ENCODE measurements at places on chromosomes 6 and 20.

GRCh38 chr6:1574890-1575209 is 34.9 kb upstream of the FOXC1 start:
- DNase-seq = no peak

DNA sequence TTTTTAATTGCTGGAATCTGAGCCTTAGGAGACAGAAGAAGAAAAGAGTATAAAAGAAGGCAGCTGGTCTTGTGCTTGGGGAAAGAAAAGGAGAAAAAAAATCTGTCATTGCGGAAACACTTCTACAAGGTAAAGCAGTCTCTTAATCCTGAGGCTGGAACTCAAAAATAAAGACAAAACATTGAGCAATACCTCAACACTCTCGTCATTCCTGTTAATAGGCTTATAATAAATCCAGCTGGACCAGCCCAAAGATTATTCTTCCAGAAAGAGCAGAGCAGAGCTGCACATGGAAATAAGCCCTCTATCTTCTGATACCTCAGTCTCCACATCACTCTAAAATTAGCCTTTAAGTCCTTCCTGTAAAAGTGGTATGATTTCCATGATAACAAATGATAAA is 62.0 kb upstream of the HIVEP1 start:
- no peak for DNase-seq

- no peak for DNase-seq
Observed at GRCh38 chr6:170344631-170345576, 38.3 kb downstream of the FAM120B start.

- DNase-seq = no peak
Observed at GRCh38 chr6:154378518-154378917, 21.9 kb upstream of the IPCEF1 start.

- DNase-seq = no peak
Observed at GRCh38 chr20:34096699-34097444, 15.2 kb downstream of the EIF2S2 start.

DNA sequence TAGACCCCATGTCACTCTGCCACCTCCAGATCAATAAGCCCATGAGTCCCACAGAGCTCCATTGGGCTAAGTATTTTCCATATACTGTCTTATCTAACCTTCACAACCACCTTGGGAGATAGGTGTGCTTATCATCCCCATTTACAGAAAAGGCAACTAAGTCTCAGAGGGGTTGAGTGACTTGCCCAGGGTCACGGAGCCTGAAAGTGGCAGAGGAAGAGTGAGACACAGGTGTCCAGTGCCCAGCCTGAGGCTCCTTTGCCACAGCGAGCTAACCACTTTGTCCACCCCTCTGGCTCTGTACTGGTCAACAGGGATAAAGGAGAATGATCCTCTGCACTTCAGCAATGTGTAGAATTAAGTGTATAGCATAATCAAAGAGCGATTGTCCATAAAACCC is 124.5 kb downstream of the GMDS start:
- no peak for DNase-seq

DNA sequence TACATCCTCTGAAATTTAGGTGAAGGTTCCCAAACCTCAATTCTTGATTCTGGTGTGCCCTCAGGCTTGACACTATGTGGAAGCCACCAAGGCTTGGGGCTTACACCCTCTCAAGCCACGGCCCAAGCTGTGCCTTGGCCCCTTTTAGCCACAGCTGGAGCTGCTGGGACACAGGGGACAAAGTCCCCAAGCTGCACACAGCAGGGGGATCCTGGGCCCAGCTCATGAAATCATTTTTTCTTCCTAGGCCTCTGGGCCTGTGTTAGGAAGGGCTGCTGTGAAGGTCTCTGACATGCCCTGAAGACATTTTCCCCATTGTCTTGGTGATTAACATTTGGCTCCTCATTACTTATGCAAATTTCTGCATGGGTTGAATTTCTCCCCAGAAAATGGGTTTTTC is 37.3 kb upstream of the BACH2 start:
- DNase-seq = no peak

GRCh38 chr6:169960003-169960344 is 208.6 kb downstream of the ERMARD start:
- DNase-seq = no peak

- no peak for DNase-seq
Observed at GRCh38 chr6:53466257-53466656, 78.6 kb downstream of the GCLC start.

GRCh38 chr6:15143086-15143485 is 102.8 kb upstream of the JARID2 start:
- DNase-seq = no peak

- DNase-seq = no peak
Observed at GRCh38 chr6:26056583-26057350, 30.5 kb upstream of the HFE start.

- DNase-seq = no peak
Observed at GRCh38 chr6:115618256-115618655, 442.4 kb downstream of the FRK start.

GRCh38 chr20:1326031-1326930 is 2.7 kb downstream of the SDCBP2 start:
- no peak for DNase-seq

GRCh38 chr6:125489579-125490285 is 188.0 kb upstream of the HDDC2 start:
- DNase-seq = no peak

DNA sequence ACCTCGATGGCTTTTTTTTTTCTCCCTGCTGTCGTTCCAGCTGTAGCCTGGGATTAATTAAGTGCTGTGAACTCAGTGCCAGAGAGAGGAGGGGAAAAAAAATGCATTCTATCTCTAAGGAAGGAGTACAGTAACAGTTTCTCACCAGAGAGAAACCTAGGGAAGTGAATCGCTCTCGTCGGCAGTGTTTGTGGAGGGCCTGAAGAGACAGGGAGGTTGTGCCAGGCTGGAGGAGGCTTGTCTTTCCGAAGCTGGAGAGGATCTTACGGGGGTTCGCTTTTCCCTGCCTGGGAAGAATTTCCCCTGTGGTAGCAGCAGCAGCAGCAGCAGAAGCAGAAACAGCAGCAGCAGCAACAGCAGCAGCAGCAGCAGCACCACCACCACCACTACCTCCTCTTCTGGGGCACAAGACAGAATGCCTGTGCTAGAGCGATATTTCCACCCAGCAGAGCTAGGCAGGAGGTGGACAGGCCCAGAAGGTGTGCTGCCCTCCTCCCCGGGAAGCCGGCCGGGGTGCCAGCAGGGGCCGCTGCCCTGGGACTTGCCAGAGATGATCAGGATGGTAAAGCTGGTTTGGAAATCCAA is 186.5 kb downstream of the PDE7B start:
- no peak for DNase-seq

DNA sequence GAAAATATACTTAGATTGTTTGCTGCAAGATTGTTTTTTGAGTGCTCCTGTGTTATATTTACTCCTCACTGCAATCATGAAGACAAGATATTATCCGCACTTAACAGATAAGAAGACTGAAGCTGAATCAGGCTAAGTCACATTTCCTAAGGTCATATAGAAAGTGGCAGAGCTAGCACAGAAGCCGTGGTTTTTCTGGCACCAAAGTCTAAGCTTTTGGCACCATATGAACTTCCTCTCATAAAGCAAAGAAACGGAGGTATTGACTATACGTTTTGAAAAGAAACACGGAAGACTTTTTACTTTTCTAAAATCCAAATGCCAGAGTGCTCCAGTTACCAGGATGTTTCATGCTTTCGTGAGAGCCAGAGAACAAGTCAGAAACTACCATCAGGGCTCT is 9.3 kb upstream of the DTD1 start:
- no peak for DNase-seq

DNA sequence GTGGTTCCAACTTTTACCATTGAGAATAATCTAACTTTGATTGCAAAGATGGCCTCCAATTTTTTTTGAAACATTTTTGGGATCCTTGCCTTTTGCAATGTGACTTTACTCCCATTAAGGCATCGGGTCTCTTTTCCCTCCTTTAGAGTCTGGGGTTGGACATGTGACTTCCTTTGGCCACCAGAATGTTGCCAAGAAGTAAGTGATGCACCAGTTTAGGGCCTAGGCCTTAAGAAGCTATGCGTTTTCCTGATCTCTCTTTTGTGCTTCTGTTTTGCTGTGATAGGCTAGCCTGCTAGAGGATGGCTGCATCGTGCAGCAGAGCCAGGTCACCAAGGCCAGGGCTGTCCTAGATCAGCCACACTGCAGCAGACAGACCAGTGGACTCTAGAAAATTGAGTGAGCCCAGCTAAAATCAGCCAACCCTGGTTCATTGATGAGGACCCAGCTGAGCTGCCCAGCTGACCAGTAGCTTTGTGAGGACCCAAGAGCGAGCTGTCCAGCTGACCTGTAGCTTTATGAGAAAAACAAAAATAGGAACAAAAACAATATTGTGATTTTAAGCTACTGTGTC is 594.0 kb upstream of the JAG1 start:
- no peak for DNase-seq

- DNase-seq = no peak
Observed at GRCh38 chr6:3336066-3336786, 77.5 kb downstream of the PSMG4 start.

DNA sequence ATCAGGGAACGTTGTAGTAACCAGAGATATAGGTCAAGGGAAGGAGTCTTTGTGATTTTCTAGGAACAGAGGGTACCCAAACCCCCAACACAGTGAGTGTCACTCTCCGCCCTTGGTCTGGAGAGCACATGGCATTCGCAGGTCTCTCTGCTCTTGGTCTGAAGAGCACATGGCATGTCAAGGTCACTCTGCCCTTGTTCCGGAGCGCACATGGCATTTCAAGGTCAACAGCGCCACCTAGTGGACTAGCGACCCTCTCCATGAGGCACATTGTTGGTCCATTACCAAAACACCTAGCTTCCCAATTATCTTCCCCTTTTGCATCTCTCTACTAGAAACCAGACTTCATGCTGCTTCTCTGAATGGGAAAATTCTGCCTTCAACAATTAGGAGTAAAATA is 260.0 kb downstream of the C6orf118 start:
- DNase-seq = no peak

DNA sequence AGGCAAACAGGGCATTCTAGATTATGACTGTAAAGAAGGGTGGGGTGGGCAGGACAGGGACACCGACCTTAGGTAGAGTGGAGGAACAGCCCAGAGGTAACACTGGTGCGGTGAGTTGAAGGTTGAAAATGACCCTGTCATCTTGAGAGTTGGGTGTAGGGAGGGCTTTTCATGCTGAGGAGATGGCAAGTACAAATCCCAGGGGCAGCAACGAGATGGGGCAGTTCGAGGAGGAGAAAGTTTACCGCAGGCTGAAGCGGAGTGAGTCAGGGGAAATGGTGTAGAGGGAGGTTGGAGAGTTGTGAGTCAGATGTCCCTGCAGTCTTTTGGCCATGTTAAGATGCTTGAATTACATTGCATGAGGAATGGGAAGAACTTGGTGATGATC is 101.1 kb downstream of the HIVEP1 start:
- no peak for DNase-seq

DNA sequence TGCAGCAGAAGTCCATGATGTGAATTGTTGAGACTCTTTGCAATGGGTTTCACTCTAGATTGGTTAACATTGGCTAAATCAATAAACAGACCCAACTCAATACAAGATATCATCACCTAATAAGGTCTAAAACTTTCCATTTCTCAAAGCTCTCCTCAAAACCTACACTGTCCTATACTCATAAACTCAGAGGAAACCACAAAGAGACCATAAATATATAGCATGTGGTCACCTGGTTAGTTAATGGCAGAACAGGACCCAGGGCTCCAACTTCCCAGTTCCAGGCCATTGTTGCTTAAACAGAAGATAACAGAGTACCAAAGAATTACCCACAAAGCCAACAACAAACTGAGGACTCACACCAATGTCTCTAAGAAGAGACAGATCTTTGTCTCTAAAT is 12.0 kb downstream of the RTN4IP1 start:
- no peak for DNase-seq

- no peak for DNase-seq
Observed at GRCh38 chr6:84764332-84765049, at the start of gene TBX18. Gene TBX18, minus strand, starts transcription at chr6:84764598. Its CDS starts 417 bp downstream, at chr6:84764181.

DNA sequence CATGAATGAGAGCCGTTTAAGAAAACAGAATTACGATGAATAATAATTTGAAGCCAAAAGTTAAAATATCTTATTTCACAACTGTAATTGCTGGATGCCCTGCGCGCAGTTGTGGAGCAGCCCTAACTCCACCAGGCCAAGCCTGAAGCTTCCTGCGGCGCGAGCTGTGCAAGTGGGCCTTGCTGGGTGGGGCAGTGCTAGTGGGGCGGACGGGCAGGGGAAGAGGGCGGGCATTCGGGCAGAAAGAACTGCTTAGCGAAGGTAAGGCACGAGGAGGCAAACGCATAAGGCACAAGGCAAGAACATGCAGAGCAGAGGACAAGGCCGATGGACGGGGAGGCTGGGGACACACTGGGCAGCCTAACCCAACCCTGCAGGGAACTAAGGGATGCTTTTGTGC is 2.3 kb downstream of the HLA-DQB2 start:
- DNase-seq = no peak

- no peak for DNase-seq
Observed at GRCh38 chr20:44814937-44815336, 4.6 kb upstream of the RIMS4 start.

DNA sequence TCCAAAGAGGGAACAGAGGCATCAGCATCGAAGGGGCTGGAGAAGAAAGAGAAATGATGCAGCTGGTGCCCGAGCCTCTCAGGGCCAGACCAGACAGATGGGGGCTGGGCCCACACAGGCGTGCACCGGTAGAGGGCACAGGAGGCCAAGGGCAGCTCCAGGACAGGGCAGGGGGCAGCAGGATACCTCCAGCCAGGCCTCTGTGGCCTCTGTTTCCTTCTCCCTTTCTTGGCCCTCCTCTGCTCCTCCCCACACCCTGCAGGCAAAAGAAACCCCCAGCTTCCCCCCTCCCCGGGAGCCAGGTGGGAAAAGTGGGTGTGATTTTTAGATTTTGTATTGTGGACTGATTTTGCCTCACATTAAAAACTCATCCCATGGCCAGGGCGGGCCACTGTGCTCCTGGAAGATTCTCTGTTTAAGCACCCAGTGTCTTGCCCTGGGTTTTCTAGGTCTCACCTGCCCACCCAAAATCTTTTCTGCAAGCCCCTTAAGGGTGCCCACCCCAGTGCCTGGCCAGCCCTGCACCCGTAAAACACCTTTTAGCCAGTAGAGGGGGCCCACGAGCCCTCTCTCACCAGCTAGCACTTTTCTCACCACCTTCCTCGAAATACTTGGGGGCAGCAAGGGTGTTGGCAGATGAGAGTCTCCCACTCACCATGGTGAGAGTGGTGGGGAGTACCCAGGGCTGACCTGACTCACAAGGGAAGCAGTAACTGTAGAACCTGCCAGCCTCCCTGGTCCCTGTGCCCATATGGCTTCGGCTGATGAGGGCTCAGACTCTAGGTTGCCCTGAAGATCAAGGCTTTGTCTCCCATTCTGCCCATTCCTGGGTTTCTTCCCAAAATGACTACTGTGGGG is 35.7 kb upstream of the ID1 start:
- peak; percentile 32 for DNase-seq

Measured in bone marrow (tissue), 2 donors.